KG1 (cell line): ENCODE measurements at places on chromosomes 5 and 9.

DNA sequence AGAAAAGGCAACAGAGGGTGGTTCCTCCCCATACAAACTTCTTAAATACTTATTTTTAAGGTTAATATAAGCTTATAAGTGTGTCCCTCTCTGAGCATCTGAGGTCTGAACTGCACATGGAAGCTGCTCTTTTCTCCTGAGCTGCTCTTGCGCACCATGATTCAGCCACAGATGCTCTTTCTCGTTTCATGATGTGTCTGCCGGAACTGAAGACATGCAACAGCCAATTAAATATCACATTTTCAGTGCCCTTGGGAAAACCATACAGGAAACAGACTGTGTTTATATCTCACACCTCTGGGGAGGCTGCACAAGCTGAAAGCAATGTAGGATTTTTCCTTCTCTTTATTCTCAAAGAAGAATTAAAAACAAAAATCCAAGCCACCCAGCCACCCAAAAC, 96.8 kb upstream of the NREP start:
- no peak for DNase-seq

- DNase-seq, result no peak
Measured at GRCh38 chr5:91910655-91911054, 527.5 kb upstream of the ARRDC3 start.

DNA sequence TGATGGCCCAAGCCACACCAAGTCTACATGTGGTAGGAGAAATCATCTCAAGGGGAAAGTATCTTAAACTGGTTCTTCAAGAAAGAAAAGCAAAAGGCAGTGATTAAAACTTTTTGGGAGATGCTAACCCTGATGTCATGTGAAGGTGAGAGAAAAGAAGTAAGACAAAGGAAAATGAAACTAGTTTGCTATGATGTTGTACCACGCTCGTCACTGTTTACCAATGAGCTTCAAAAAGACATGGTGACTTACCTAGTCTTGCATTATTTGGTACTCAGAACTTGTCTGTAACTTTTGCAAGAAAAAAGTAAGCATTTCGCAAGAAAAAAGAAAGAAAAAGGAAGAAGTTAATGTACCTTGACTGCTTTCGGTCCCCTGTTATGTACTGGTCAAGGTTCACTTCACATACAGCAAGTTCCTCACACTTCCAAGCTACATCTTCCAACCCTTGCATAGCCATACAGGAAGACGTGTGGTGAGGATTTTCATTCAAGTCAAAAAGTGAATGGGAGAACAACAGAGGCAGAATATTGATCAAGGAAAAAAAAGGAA, 739.3 kb downstream of the NR2F1-AS1 start:
- DNase-seq, result no peak

DNA sequence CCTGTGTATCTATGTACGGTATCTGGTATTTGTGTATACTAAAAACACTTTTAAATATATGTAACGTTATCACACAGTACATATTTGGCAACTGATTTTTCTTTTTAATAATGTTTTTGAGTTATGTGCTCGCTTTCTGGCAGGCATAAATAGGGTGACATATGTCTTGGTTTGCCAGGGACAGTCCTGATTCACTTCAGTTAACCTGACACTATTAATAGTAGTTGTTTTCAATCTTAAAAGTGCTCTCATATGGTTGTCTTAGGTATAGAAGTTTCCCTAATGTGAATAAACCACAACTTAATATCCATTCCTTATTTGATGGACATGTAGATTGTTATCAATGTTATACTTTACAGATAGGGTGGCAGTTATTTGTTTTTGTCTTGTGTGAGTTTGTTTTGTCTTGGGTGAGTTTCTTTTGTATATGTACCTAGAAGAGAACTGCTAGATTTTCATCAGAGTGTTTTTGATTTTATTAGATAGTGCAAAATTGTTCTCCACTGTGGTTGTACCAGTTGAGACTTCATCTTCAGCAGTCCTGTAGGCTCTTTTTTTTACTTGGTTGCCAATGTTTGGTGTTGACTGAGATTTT, 7.9 kb downstream of the G3BP1 start:
- no peak for DNase-seq
